ENCODE measurements at places on chromosomes 5 and 9.

- no peak for DNase-seq
These were observed 803.7 kb downstream of the TLE4 start for GRCh38 chr9:80375477-80375876.

DNA sequence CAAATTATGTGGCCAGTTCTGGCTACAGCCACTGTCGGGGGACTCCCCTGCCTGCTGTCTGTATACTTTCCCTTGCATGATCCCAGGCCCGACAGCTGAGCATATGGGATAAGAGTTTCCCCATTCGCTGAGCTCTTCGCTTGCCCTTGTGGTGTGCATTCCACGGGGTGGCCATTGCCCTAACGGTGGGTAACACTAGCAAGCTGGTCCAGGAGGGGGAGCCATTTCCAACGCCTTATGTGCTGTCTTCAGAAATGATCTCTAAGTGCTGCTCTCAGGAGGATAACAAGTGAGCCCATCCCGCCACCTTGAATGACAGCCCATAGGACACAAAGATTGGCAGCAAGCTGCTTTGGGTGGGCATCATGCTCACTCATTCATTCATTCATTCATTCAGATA is 190.9 kb downstream of the FSTL4 start:
- no peak for DNase-seq

DNA sequence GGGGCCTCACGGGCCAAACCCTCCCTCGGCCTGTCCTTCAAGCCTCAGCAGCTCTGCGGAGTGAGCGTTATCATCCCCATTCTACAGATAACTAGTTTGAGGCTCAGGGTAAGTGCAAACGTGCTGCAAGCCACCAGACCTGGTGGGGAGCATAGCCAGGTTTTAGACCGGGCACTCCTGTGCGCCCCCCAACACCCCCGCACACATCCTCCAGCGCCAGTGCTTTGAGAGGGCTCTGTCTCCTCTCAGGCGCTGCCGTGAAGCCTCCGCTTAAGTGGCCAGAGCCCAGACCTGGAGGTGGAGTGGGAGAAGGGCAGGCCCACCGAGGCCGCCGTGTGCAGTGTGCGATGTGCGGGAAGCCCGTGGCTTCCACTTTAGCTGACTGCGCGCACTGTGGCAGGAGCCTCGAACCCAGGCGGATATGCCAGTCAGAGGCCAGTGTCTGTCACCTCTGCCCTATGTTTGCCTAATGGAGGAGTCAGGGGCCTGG is 1.6 kb upstream of the MGAT1 start:
- DNase-seq = no peak

- DNase-seq = no peak
These were observed 118.7 kb downstream of the RXRA start for GRCh38 chr9:134445000-134445399.

GRCh38 chr5:13708906-13709305 is 235.6 kb downstream of the DNAH5 start:
- DNase-seq = no peak
